ENCODE measurements at places on chromosomes 5 and 9. TPM values are rescaled to one million over a fixed set of nuclear protein-coding genes. Genes with fewer than 3 reads are reported as not detected.

GRCh38 chr5:644509-644908, 32.4 kb downstream of the CEP72 start:
- H3K27ac ChIP-seq, result no peak overlapping the region
- no peak for DNase-seq
- H3K36me3 ChIP-seq, result peaks cover 5% of the 10 kb centered on the region

DNA sequence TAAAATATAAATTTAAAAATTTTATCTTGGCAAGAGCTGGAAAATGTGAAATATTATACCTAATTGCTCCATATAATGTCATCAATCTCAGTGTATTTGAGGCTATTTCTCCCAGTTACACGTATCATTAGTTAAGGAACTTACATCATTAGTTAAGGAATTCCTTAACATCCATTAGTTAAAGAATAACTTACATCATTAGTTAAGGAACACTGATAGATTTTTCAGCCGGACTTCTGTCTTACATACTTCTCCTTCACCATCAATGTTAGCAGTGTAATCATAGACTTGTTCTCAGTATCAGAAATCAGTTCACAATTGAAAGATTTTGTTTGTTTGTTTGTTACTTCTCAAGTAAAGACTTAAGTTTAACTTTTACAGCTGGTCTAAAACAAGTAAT, 524.4 kb upstream of the CHD1 start:
- no peak overlapping the region for H3K27ac ChIP-seq
- H3K4me3 ChIP-seq, result no peak overlapping the region
- no peak for DNase-seq
- no peaks in the 10 kb centered on the region for H3K27me3 ChIP-seq

DNA sequence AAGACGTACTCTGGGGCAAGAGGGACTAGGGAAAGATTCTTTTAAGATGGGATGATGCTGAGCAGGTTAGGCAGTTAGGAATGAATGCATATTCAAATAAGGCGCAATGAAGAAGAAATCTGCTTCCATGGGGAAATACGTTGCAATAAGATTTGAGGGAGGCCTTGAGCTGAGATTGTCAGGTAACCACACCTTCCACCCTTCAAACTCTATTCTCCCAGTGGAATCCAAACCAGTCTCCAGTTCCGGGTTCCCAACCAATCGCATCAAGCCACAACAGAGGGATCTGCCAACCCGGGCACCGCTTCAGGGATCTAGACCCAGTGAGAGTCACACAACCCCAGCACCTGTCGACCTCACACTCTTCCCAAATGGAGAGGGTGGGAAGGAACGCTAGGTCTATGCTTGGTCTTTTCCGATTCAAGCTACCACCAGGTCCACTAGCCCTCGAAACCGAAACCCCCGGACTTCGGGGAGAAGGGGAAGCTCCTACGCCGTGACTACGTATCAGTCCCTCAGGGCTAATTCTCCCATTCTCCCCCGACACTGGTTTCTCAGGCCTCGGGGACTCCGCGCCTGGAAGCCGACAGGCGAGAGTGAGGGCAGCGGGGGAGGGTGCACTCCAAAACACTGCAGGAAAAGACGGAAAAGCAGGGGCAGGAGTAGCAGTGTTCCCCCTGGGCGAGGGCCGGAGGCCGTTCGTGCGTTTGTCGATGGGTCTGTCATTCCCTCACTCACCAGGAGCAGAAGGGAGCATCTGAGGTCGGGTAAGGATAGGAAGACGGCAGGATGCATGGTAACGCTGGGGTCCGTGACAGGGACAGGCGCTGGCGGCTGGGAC, 534 bp downstream of the ERP44 start:
- peaks cover 7% of the 10 kb centered on the region for H3K4me1 ChIP-seq
- H3K36me3 ChIP-seq, result no peaks in the 10 kb centered on the region
- peak overlapping the region; percentile 98 for H3K4me3 ChIP-seq
- DNase-seq, result no peak
- peak overlapping the region; percentile 69 for H3K27ac ChIP-seq

The SH3RF2 gene
- total RNA-seq, result 23.1 TPM

DNA sequence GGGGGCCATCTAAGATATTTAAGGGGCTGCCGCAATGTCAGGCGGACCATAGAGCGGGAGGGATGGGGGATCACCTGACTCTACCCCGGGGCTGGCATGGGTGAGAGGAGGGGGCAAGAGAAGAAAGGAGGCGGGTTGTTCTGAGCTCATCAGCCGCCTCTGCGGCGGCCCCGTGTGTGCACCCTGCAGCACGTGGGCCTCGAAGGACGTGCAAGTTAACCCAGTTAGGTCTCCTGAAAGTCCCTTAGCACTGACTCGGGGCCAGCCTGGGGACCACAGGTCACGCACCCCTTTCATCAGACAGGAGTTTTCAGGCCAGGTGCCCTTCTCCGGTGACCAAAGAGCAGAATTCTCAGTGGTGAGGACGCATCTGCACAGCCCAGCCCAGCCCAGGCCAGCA, 58.0 kb downstream of the UBE2QL1 start:
- no peaks in the 10 kb centered on the region for H3K27me3 ChIP-seq
- H3K36me3 ChIP-seq, result no peaks in the 10 kb centered on the region
- no peak overlapping the region for H3K4me3 ChIP-seq

GRCh38 chr5:135324897-135325650, 74.0 kb downstream of the MACROH2A1 start:
- H3K4me1 ChIP-seq, result no peaks in the 10 kb centered on the region
- H3K4me3 ChIP-seq, result no peak overlapping the region
- H3K36me3 ChIP-seq, result no peaks in the 10 kb centered on the region
- no peak overlapping the region for H3K27ac ChIP-seq
- DNase-seq, result no peak

The FOXI1 gene
- 0.44 TPM for total RNA-seq

DNA sequence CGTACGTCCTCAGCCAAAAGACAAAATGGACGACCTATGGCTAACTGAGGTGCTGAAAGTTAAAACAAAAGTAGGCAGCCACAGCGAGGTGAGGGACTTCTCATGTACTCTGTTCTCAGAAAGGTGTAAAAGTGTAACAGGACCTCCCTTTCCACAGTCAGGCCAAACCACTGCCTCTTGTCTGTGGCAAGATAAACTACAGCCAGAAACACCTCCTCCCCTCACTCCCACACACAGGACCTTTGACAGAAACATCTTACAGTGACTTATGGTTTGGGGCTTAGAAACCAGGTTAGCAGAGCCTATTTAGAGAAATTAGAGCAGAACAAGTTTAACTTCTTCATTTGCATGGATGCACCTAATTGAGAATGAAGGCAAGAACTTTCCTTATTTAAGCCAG, 499.1 kb upstream of the GRIN3A start:
- DNase-seq, result no peak
- no peak overlapping the region for H3K4me3 ChIP-seq
- H3K4me1 ChIP-seq, result no peaks in the 10 kb centered on the region
- no peak overlapping the region for H3K27ac ChIP-seq
- H3K27me3 ChIP-seq, result no peaks in the 10 kb centered on the region

DNA sequence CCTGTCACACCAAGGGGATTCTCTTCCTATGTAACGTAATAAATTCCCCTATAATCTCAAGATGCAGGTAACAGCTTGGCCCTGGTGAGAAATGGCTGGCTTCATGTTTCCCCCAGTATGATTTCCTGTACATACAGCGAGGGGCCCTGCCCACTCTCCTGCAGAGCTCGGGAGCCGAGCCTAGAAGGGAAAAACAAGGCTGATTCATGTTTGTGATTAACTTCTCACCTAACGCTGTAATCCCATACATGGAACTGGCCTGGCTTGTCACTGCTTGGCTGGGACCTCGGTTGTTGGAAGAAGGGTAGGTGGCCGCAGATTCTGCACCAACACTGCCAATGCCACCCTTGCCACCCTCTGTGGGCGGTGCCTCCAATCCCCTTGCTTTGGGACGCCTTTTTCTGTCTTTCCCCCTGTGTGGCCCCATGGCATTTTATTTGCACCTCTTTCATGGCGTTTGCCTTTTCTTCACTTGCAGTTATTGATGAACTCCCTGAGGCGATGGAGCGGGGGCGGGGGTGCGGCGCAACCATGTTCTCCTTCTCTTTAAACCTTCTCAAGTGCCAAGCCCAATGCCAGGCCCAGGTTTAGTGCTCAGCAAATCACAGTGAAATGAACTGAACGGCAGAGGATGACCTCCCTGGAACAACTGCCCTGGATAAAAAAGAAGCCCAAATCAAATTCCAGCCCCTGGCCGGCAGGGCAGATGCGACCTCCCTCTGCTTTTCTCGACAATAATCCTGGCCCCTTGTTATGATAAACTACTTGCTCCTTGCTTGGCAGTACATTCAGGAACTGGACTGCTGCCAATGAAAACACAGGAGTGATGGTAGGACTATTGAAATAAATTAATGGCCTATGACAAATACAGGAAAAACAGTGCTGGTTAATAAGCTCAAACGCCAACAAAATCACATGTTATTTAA, 108.1 kb downstream of the TMEM174 start:
- 0 out of 2 replicates have a peak, but pooled peaks cover 5% of the 10 kb centered on the region for H3K4me1 ChIP-seq
- H3K27ac ChIP-seq, result no peak overlapping the region
- H3K36me3 ChIP-seq, result no peaks in the 10 kb centered on the region
- H3K27me3 ChIP-seq, result no peaks in the 10 kb centered on the region

The TSLP gene
- total RNA-seq, result not detected

The TRIM14 gene
- 9.7 TPM for total RNA-seq

The EIF4EBP3 gene
- 8.6 TPM for total RNA-seq

The MSX2 gene
- 8.5 TPM for total RNA-seq

DNA sequence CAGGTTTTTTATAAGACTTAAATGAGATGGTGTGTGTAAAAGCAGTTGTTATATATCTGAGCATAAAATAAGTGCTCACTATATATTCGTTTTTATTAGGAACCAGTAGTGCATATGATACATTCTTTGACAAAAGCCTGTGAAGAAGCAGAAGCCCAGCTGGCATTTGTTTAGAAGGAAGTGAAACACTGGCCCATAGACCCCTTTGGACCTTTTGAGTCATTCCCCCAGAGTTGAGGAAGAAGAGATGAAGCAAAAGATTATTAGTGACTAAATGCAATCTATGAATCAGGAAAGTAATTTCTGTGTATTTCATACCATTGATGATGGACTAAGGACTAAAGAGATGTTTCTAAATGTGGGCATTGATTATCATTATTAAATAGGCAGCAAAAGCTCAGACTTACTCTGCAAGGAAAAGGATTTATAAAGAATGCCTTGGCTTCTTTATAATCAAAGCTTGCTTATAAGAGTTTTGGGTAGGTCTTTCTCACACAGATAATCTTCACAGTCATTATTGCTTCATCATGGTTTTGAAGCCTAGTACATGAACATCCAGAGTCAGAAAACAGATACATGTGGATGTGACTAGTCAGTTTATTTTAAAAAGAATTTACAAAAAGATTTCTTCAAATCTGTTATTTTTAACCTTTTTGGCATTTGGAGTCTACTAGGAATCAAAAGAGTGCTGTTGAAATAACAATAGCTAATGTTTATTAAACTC, 16.9 kb upstream of the FER start:
- no peak for DNase-seq
- no peak overlapping the region for H3K4me3 ChIP-seq
- H3K27me3 ChIP-seq, result no peaks in the 10 kb centered on the region

Data from Panc1 (cell line).